ENCODE measurements at places on chromosomes 3 and 15. TPM values are rescaled to one million over a fixed set of nuclear protein-coding genes. Genes with fewer than 3 reads are reported as not detected.

DNA sequence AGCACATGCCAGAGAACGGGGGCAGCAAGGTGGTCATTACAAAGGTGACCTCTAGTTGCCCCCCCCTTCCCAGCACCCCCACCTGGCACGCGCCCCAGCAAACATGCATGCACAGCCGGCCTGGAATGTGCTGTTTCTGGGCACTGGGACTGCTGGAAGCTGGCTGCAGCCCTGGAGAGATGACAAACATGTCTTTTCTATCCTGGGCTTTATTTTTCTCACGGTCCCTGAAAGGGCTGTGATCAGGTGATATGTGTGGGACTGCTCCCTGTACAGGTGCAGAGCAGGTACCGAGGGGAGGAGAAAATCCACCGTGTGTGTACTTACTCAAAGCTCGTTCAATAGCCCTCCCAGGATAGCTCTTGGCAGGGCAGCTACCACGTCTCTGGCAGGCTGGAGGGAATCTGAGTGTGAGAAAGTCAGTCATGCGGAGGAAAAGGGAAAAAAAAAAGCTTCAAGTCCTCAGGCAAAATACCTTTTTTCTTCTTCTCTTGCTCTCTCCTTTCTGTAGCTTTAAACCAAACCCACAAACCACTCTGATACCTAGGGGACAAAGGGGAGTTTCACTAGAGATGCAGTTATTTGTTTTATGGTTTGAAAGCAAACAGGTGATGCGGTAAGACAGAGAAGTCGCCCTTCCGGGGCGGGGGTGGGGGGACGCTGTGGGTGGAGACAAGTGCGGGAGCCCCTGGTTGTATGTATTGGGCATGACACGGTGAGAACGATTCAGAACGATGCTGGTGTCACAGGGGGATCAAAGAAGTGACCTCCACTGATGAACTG, 5.0 kb upstream of the HES1 start:
- DNase-seq = peak; percentile 72

DNA sequence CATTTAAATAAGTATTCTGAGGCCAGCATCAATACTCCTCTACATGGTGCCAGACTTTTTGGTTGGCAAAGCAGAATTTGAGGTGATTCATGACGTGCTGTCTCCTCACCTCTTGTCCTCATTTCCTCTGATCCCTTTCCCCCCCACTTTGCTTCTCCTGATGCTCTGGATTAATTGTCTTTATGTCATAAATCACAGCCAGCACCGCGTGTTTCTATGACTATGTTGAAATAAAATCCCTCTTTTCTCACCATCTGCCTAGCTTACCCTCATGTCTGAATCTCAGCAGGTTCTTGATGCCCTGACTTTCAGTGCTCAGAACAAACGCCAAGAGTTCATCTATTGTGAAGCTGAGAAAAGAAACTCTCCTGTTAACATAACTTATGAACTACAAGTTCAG, 19.7 kb upstream of the PTPRG start:
- DNase-seq = no peak

DNA sequence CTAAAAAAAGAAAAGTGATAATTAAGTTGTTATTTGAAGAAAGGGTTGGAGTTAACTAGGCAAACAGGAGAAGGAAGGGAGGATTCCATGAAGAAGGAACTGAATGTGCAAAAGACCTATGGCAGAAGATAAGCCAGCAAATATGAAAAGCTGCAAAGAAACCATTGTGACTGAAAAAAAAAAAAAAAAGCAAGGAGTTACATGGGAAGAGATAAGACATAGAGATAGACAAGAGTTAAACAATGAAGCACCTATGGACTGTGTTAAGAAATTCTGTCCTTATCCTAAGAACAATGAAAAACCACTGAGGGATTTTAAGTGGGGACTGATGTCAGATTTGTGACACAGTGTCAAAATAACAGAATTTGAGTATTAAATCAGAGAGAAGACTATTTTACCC, 17.0 kb downstream of the ZNF280D start:
- DNase-seq = no peak

BTLA gene
- not detected for total RNA-seq

Data from endodermal cell (in vitro differentiated cells).